ENCODE measurements at places on chromosomes 5 and 9.

DNA sequence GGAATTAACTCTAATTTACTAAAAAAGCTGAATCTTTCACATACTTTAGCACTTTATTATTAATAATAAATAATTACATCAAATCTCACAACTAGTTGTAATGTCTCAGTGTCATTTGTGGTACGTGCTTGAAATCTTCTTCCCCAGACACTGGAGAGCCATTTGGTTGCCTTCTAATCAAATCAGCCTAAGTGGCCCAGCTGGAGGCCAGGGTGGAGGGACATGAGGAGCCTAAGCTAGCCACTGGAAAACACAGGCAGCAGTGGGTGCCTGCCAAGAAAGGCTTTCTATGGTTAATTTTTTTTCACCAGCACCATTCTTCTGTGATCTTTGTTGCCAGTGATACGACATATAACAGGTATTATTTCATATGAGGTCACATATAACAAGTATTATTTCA, 117.0 kb downstream of the ERCC6L2 start:
- DNase-seq = no peak

DNA sequence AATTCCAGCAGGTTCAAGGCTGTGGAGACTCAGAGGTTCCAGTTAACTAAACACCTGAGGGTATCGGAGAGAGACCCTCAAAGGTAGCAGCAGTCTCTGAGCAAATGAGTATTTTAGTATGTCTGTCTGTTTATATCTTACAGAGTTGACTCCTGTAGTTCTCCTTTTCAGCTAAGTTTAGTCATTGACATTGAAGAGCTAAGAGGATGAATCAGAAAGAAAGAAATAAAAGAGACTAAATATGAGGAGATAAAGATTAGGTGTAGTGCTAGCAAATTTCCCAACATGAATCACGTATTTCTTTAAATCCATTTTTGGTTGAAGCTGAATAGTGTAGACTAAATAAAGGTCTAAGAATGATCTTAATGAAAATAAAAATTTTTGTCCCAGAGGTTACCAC, 474.0 kb upstream of the RGMB start:
- DNase-seq = no peak

GRCh38 chr5:117207088-117207668, 632.6 kb upstream of the SEMA6A start:
- DNase-seq = no peak

DNA sequence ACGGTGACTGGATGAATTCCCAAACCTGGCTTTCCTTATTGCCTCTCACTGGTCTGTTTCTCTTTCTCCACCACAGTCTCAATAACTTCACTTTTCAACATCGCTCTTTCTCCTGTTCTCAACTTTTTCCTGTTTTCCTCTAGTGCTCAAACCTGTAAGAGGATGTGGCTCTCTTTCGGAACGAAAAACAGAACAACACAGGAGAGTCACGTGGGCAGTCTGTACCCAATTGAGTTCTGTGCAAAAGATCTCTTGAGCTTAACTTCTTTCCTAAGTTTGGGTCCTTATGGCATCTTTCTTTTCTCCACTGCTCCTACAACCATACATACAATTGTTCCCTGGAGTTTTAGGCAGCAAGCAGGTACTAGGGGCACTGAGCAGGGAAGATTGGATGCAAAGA, 8.9 kb downstream of the HAVCR1 start:
- no peak for DNase-seq

DNA sequence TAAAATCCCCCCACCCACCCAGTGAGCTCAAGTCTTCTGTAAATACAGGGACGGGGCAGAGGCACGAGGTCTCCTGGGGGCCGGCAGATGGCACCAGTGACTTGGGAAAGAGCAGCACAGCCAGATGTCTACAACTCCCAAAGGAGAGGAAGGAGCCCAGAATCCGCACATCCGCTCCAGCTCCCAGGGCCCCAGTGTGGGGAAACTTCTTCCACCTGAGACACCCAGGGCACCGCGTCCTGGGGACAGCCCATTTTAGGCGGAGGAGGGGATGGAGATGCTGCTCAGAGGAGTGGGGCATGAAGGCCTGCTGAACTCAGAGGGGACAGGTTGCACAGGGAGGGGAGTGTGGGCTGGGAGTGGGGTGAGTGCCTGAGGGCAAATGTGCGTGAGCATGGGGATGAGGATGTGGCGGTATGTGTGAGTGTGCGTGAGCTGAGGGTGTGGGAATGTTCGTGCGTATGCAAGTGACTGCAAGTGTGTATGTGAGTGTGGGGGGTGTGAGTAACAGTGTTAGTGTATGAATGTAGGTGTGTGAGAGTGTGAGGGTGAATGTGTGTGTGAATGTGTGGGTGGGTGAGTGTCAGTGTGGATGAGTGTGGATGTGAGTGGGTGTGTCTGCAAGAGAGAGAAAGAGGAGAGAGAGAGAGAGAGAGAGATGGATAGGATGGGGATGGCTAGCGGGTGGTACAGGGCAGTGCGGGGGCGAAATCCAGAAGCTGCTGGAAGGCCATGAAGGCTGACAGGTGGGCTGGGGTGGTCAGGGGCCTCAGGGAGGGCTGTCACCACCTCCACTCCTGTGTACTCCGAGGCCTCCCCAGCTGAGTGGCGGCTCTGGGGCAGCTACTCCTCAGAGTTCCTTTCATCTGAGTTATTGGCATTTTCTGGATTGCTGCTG, 63.5 kb downstream of the DUSP1 start:
- no peak for DNase-seq

- DNase-seq = no peak
These were observed 9.0 kb downstream of the COL5A1 start for GRCh38 chr9:134650431-134651190.

Measured in effector CD4-positive, alpha-beta T cell (primary cell).